ENCODE measurements at places on chromosomes 7 and 10.
A peak's percentile ranks its signal among the peaks of the same experiment; 100 is the strongest.

- no peaks in the 10 kb centered on the region for H3K4me1 ChIP-seq
- no peak overlapping the region for H3K4me3 ChIP-seq
- peaks cover 24% of the 10 kb centered on the region for H3K36me3 ChIP-seq
- no peaks in the 10 kb centered on the region for H3K27me3 ChIP-seq
Observed at GRCh38 chr10:72176701-72177100, 39.1 kb upstream of the ANAPC16 start.

DNA sequence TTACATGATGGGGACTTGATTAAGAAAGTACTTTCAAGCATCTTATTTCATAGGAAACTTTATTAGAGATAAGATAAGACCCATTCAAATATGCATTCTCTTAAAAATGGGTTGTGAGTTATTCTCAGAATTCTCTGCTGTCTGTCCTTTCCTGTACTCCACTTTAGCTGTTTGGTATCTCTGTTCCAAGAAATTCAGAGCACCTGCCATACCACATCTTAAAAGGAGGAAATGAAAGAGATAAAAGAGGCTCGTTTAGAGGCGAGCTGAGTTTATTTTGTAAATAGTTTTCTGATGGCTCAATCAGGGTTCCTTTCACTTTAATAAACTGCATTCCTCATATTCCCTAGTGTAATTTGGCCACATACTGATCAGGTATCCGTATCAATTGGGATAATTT lies 87.2 kb downstream of the MDFIC start:
- H3K36me3 ChIP-seq = peaks cover 20% of the 10 kb centered on the region
- H3K4me1 ChIP-seq = peaks cover 61% of the 10 kb centered on the region
- H3K27me3 ChIP-seq = no peaks in the 10 kb centered on the region
- no peak for DNase-seq
- peak overlapping the region; percentile 50 for H3K4me3 ChIP-seq

GRCh38 chr10:117720931-117721835 lies 178.6 kb downstream of the EMX2 start:
- DNase-seq = no peak
- no peaks in the 10 kb centered on the region for H3K36me3 ChIP-seq
- no peaks in the 10 kb centered on the region for H3K4me1 ChIP-seq
- H3K27ac ChIP-seq = no peak overlapping the region

- H3K27ac ChIP-seq = no peak overlapping the region
- DNase-seq = no peak
- no peaks in the 10 kb centered on the region for H3K27me3 ChIP-seq
- peaks cover 12% of the 10 kb centered on the region for H3K4me1 ChIP-seq
- H3K36me3 ChIP-seq = no peaks in the 10 kb centered on the region
- H3K4me3 ChIP-seq = no peak overlapping the region
Observed at GRCh38 chr7:66352071-66352470, 146.9 kb downstream of the TPST1 start.

DNA sequence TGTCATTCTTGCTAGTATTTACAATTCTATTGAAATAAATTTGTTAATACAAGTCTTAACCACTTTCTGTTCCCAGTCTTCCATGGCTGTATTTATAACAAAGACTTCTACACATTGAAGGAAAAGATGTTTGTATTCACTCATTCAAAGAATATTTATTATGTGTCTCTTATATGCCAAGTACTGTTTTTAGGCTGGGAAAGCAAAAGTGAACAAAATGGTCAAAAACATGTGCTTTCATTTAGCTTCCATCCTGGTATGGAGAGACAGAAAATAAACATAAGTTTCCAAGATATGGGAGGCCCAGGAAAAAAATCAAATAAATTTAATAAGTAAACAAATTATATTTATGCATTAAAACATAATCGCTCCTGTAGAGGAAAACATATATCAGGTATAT lies 22.9 kb downstream of the CPED1 start:
- no peaks in the 10 kb centered on the region for H3K4me1 ChIP-seq
- no peak for DNase-seq
- H3K27ac ChIP-seq = no peak overlapping the region
- peaks cover 16% of the 10 kb centered on the region for H3K27me3 ChIP-seq
- no peaks in the 10 kb centered on the region for H3K36me3 ChIP-seq

- no peaks in the 10 kb centered on the region for H3K27me3 ChIP-seq
- peaks cover 17% of the 10 kb centered on the region for H3K36me3 ChIP-seq
- H3K4me1 ChIP-seq = peaks cover 33% of the 10 kb centered on the region
- peak overlapping the region; percentile 63 for H3K4me3 ChIP-seq
Observed at GRCh38 chr10:118035354-118036005, 11.3 kb downstream of the RAB11FIP2 start.

DNA sequence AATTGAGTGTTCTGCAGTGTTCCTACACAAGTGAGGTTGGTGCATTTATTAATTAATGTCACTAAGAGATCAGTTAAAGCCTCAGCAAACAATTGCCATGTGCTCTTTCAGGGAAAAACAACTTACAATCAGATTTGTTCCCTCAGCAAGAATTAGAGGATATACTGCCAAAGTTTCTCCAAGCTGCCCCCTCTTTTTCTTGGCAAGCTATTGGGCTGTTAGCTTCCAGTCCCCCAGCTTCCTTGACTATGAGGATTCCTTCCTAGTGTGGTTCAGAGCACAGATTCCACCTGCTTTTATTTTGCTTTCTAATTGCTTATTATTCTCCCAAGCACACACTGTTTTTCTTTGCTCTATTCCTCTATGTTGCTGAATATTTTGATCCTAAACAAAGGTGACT lies 112.7 kb downstream of the RBM20 start:
- no peak overlapping the region for H3K4me3 ChIP-seq
- H3K36me3 ChIP-seq = no peaks in the 10 kb centered on the region
- peaks cover 8% of the 10 kb centered on the region for H3K4me1 ChIP-seq
- H3K27me3 ChIP-seq = no peaks in the 10 kb centered on the region

DNA sequence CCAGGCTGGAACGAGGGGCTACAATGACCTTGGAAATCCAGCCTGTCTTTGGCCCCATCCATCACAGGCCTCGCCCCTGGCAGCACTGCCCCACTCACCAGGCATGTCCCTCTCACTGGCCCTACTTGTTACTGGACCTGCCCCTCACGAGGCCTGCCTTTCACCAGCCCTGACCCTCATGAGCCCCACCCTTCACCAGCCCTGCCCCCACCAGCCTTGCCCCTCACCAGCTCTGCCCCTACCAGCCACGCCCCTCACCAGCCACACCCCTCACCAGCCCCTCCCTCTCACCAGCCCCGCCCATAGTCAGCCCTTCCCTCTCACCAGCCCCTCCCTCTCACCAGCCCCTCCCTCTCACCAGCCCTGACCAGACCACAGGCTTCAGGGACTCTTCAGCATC lies 57.8 kb downstream of the COL26A1 start:
- H3K4me3 ChIP-seq = no peak overlapping the region
- peaks cover 10% of the 10 kb centered on the region for H3K27me3 ChIP-seq
- H3K27ac ChIP-seq = no peak overlapping the region
- no peak for DNase-seq

DNA sequence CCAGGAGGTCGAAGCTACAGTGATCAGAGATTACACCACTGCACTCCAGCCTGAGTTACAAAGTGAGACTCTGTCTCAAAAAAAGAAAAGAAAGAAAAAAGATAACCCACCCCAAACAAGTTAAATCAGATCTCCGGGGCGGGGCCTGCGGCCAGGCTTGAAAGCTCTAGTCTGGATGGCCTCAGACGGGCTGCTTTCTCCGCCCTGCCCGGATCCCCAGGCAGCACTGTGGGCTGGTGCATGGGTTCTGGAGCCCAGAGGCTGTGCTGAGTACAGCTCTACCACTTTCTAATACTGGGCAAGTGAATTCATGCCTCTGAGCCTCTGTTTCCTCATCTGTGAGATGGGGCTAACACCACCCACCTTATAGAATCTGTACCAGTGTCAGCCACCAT lies 83.7 kb downstream of the ZMIZ1 start:
- H3K4me3 ChIP-seq = no peak overlapping the region
- no peaks in the 10 kb centered on the region for H3K27me3 ChIP-seq
- no peak overlapping the region for H3K27ac ChIP-seq
- no peak for DNase-seq

DNA sequence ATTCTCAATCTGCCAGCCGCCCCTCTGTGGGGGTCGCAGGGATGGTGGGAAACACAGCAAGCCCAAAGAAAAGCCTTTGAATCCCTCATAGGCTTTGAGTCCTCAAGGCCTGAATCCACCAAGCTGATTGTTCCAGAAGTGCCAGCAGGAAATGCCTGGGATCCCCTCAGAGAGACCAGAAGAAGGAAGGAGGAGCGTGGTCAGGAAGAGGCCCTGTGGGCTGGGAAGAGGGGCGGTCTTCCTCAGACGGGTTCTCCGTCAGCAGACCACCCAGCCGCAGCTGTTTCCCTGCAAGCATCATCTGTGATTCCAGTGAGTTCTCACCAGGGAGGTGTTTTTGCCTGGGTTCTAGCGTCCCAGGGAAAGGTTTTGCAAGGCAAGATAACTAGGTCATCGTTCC lies 190.0 kb upstream of the KLF6 start:
- no peaks in the 10 kb centered on the region for H3K36me3 ChIP-seq
- peaks cover 32% of the 10 kb centered on the region for H3K4me1 ChIP-seq
- DNase-seq = no peak
- no peak overlapping the region for H3K4me3 ChIP-seq
- no peak overlapping the region for H3K27ac ChIP-seq
- no peaks in the 10 kb centered on the region for H3K27me3 ChIP-seq

DNA sequence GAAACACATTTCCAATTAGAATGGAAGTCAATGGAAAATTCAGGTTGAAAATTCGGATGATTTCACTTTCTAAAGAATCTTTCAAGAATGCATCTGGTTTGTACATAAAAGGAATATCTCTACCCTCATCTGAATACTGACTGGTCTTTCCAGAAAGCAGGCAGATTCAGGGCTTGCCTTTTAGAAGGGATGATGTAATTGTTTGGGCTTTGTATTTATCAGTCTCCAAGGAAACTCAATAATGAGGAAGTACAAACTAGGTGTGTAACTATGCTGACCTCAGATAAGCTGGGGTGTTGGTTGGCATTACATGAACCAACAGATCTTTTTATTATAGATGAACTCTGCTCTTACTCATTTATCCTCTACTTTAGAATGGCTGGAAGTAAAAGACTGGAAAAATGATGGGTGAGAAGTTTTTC lies 24.1 kb downstream of the PDLIM1 start:
- no peak overlapping the region for H3K4me3 ChIP-seq
- DNase-seq = no peak
- peak overlapping the region; percentile 17 for H3K27ac ChIP-seq
- no peaks in the 10 kb centered on the region for H3K36me3 ChIP-seq

DNA sequence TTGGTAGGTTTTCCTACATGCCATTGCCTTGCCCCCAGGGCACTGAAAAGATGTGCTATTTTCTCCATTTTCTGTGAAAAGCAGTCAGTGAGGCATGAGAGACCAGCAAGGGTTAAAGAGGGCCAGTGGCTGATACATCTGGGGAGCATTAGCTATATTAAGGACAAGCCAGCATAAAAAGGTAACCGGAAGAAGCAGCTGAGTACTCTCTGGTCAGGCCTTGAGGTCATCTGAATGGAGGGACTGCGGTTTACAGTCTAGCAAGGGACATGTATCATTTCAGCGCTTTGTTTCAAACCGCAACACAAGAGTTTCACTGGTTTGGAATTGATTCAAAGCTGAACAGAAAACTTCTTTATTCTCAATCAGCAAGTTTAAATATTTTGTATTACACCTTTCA lies 120.4 kb downstream of the EPDR1 start:
- H3K27me3 ChIP-seq = peaks cover 6% of the 10 kb centered on the region
- H3K4me3 ChIP-seq = no peak overlapping the region
- H3K4me1 ChIP-seq = no peaks in the 10 kb centered on the region
- no peak overlapping the region for H3K27ac ChIP-seq

- H3K27me3 ChIP-seq = peaks cover 6% of the 10 kb centered on the region
- H3K36me3 ChIP-seq = no peaks in the 10 kb centered on the region
- no peak overlapping the region for H3K27ac ChIP-seq
- DNase-seq = no peak
- H3K4me1 ChIP-seq = no peaks in the 10 kb centered on the region
- no peak overlapping the region for H3K4me3 ChIP-seq
Observed at GRCh38 chr7:84492098-84493034, 297.8 kb upstream of the SEMA3A start.

- no peak overlapping the region for H3K27ac ChIP-seq
- peaks cover 12% of the 10 kb centered on the region for H3K27me3 ChIP-seq
- peaks cover 25% of the 10 kb centered on the region for H3K4me1 ChIP-seq
- H3K4me3 ChIP-seq = no peak overlapping the region
Observed at GRCh38 chr7:22447762-22448161, 52.2 kb downstream of the STEAP1B start.

DNA sequence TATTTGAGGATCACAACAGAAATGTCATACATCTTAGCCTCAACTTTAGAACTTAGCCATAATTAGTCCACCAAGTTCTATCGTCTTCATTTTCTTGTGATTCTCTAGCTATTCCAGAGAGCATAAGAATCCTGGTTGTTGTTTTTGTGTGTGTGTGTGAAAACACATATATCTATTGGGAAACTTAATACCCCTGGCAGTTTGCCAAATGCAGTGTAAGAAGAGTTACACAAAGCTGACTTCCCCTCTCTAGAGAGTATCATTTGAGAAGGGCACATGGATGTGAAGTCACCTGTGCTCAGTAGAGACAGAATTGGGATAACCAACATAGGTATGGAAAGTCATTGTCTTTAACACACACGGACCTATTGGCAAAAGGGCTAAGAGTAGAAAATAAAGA lies 19.3 kb downstream of the FOXI2 start:
- no peak for DNase-seq
- no peak overlapping the region for H3K4me3 ChIP-seq
- H3K27ac ChIP-seq = no peak overlapping the region
- H3K4me1 ChIP-seq = no peaks in the 10 kb centered on the region
- no peaks in the 10 kb centered on the region for H3K36me3 ChIP-seq
- peaks cover 14% of the 10 kb centered on the region for H3K27me3 ChIP-seq

- H3K27me3 ChIP-seq = no peaks in the 10 kb centered on the region
- no peak for DNase-seq
- peak overlapping the region; percentile 96 for H3K4me3 ChIP-seq
- H3K36me3 ChIP-seq = peaks cover 4% of the 10 kb centered on the region
- H3K4me1 ChIP-seq = peaks cover 49% of the 10 kb centered on the region
Observed at GRCh38 chr7:30505174-30505697, 607 bp upstream of the GGCT start.

- H3K36me3 ChIP-seq = no peaks in the 10 kb centered on the region
- peaks cover 5% of the 10 kb centered on the region for H3K4me1 ChIP-seq
- no peak overlapping the region for H3K4me3 ChIP-seq
- no peaks in the 10 kb centered on the region for H3K27me3 ChIP-seq
- no peak for DNase-seq
Observed at GRCh38 chr7:115229401-115230105, 307.7 kb downstream of the MDFIC start.

GRCh38 chr7:83876593-83876992 lies 227.7 kb upstream of the SEMA3E start:
- H3K36me3 ChIP-seq = no peaks in the 10 kb centered on the region
- no peaks in the 10 kb centered on the region for H3K27me3 ChIP-seq
